Right hindlimb (tissue), 1 donor: ENCODE measurements at places on chromosomes 5 and 9.

GRCh38 chr5:64971513-64971912, 202.8 kb downstream of the CWC27 start:
- DNase-seq: no peak

GRCh38 chr5:90421136-90421535, 11.6 kb upstream of the CETN3 start:
- DNase-seq: no peak

- DNase-seq: no peak
Measured at GRCh38 chr5:132378580-132378979, 9.1 kb downstream of the SLC22A5 start.

- no peak for DNase-seq
Measured at GRCh38 chr5:158264264-158264663, 405.3 kb upstream of the CLINT1 start.

- DNase-seq: no peak
Measured at GRCh38 chr5:92401-93220, 643 bp downstream of the PLEKHG4B start.

GRCh38 chr5:122402955-122403685, 91.1 kb downstream of the SNCAIP start:
- DNase-seq: no peak
